AG09309 (cell line): ENCODE measurements at places on chromosomes 16 and 17.
A peak's percentile ranks its signal among the peaks of the same experiment; 100 is the strongest.

DNA sequence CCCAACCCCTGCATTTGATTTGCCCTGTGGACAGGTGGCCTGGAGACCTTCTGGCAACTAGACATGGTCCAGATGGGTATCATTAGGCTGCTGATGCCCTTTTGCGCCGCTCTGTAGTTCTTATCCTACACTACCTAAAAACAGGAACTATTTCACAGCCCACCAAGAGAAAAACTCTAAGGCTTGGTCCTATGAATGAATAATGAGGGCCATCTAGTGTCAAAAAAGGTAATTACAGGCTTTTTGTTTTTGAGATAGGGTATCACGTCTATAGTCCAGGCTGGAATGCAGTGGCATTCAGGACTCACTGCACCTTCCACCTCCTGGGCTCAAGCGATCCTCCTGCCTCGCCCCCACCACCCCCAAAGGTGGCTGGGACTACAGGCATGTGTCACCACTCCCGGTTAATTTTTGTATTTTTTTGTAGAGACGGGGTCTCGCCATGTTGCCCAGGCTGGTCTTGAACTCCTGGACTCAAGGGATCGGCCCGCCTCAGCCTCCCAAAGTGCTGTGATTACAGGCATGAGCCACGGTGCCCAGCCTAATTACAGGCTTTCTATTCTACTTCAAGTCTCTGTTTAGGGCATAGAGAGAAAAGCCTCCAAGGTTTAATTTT, 20.9 kb downstream of the COIL start:
- DNase-seq, result peak; percentile 20

DNA sequence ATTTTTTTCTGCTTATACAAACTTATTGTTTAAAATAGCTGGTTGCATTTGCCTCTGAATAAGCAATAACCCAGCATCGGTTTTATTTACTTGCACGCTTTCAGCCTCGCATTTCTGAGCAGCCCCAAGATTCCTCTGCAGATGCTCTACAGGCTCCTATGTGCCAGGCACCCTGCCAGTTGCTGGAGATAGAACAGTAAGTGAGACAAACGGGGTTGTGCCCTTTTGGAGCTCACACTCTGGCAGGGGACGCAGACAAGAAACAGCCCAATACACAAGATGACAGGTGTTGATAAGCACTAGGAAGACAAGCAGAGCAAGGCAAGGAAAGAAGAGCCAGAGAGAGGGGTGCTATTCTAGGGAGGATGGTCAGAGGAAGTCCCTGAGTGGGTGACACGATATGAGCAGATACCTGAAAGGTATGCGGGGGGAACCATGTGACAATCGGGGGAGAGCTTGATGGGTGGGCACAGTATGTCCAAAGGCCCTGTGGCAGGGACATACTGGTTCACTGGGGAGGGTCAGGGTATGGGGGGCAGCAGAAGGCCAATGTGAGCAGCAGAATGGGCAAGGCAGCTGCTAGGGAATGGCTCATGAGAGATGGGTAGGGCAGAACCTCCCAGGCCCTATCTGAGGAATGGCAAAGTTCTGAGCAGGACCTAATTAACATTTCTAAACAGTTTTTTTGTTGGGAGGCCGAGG, 18.7 kb upstream of the ADORA2B start:
- no peak for DNase-seq

GRCh38 chr16:51696376-51696775, 545.3 kb upstream of the SALL1 start:
- no peak for DNase-seq

- DNase-seq, result no peak
Observed at GRCh38 chr17:33055171-33055611, 63.5 kb downstream of the SPACA3 start.

DNA sequence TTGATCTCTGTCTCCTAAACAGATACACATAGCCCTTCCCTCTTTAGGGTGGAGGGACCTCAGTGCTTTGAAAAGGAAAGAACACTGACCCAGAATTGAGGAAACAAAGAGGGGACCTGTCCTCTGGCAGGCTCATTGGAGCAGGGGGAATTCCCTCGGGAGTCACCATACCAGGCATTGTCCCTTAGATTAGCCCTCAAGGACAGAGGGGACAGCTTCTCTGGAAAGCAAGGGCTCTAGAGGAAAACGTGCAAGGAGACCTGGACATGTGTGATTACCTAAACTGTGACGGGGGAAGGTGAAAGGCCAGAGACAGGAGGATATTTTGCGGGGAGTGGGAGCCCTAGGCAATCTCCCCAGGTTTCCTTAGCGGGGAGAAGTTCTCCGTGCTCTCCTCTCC, 7.6 kb upstream of the FZD2 start:
- DNase-seq, result no peak

DNA sequence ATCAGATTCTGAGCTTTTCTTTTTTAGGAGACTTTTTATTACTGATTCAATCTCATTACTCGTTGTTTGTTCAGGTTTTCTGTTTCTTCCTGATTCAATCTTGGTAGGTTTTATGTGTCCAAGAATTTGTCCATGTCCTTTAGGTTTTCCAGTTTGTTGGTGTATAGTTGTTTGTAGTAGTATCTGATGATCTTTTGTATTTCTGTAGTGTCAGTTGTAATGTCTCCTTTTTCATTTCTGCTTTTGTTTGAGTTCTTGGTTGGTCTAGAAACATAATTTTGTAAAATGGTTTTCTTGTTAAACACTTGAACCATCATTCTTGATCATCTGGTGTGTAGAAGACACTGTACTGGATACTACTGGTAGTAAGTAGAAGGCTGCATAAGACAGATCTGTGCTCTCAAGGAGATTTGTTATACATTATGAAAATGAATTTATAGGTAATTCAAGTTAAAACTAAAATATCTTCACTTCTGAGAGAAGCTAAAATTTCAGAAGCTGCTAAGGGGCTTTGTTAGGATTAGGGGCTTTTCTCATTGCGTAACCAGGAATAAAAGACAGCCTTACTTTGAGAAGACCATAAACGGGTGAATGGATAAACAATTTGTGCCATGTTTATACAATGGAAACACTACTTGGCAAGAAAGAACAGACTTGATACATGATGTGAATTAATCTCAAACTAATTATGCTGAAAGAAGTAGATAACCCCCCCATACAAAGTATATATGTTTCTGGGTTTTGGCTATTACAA, 44.0 kb downstream of the NSRP1 start:
- DNase-seq, result no peak

DNA sequence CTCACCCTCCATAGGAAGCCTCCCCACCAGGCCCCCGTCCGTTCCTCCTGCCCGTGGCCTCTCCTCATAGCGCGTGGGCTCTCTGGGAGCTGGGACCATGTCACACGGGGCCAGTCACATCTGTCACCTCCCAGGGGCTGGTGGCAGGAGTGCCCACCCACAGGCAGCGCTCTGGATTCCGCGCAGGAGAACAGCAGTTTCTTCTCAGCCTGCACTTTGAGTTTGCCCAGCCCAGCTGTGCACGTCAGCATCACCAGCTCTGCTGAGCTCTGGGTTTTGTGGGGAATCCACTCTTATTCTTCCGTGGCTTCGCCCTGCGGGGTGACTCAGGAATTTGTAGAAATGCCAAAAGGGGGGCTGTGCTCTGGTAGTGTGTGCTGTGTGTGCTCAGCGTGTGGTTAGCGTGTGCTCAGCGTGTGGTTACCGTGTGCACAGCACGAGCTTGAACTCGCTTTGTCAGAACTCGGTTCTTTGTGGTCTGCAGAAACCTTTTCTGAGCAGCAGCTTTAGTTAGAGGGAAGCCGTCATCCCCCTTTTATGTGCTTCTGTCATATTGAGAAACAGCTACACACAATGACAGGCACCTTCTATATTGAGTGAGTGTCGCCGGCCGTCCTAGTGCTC, 3.2 kb downstream of the ACSF3 start:
- no peak for DNase-seq

DNA sequence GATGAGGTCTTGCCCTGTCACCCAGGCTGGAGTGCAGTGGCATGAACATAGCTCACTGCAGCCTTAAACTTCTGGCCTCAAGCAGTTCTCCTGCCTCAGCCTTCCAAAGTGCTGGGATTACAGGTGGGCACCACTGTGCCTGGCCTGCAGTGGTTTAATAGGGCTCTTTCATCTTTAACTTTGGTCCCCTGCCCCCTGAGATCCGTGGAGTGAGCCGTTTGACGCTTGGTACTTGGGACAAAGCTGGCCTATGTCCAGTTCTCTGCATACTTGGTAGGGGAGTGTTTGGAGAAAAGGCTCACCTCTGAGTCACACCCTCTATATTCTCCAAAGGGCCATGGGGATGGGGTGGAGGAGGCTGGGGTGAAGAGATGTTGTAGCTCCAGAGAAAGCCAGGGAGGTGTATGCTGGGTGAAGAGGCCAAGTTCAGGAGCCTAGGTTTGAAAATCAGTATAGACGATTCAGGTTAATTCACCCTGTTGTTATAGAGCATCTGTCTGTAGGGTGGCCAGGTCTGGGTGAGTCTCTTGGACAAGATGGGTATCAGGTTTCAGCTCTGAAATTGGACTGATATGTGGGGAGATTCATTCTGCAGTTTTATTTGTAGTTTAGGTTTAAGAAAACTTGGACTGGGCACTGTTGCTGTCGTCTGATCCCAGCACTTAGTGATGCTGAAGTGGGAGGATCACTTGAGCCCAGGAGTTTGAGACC, 17.6 kb downstream of the ABCC1 start:
- no peak for DNase-seq

DNA sequence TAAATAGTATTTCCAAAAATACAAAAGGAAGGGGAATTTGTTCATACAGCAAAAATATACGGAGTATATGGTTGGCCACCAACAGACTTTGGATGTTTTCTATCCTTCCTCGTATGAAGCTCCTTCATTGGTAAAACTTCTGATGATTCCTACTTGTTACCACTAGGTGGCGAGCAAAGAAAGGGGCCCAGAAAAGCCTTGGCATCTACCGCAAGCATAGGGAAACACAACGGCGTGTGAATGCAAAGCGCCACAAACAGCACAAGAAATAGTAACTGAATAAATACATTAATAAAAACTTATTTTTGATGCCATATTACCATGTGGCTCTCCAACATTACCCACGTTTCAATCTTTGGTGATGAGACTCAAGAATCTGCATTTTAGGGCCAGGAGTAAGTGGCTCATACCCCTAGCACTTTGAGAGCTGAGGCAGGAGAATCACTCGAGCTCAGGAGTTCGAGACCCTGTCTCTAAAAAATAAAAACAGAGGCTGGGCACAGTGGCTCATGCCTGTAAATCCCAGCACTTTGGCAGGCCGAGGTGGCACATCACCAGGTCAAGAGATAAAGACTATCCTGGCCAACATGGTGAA, 34.5 kb downstream of the YWHAE start:
- DNase-seq, result peak; percentile 42

GRCh38 chr17:65228734-65229620, 91.8 kb downstream of the RGS9 start:
- DNase-seq, result peak; percentile 58

GRCh38 chr17:36203335-36203734, 6.8 kb upstream of the CCL3L1 start:
- DNase-seq, result no peak
